ENCODE measurements at places on chromosomes 3 and 15. TPM values are rescaled to one million over a fixed set of nuclear protein-coding genes. Genes with fewer than 3 reads are reported as not detected.
A peak's percentile ranks its signal among the peaks of the same experiment; 100 is the strongest.

GRCh38 chr3:171986176-171986575, 53.2 kb upstream of the FNDC3B start:
- DNase-seq: no peak

DNA sequence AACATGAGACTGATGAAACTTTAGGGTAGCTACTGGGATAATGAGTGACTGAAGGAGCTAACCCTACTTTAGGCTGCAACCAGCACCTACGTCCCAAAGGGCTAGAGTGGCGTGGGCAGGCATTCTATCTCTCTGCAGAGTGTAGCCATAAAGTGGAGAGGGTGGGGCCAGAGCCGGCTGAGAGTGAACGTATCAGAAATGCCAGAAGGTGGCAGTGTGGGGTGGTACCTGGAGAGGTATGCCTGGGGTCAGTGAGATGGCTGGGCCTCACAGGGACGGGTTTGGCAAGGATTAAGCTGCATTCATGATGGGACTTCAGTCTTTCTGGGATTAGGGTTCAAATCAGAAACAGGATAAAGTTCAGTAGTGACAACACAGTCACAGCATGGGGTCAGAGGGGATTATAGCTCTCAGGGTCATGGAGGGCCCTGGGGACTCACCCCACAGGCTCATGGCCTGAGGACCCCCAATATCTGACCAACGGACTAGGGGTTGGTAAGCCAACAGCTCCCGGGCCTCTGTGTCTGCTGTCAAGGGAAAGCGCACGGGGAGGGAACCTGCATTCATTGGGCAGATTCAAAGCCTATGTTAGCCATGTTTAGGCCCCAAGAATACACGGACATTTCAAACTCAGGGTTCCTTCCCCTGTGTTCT, 86.5 kb upstream of the FOXB1 start:
- peak; percentile 26 for DNase-seq

- no peak for DNase-seq
These were observed 11.1 kb downstream of the TFG start for GRCh38 chr3:100720426-100720825.

GRCh38 chr15:69280783-69281182, 17.9 kb upstream of the PAQR5 start:
- DNase-seq: no peak

- DNase-seq: no peak
These were observed 17.1 kb downstream of the LDHAL6B start for GRCh38 chr15:59223736-59224135.

GRCh38 chr3:54987719-54988118, 59.9 kb upstream of the LRTM1 start:
- DNase-seq: no peak

DNA sequence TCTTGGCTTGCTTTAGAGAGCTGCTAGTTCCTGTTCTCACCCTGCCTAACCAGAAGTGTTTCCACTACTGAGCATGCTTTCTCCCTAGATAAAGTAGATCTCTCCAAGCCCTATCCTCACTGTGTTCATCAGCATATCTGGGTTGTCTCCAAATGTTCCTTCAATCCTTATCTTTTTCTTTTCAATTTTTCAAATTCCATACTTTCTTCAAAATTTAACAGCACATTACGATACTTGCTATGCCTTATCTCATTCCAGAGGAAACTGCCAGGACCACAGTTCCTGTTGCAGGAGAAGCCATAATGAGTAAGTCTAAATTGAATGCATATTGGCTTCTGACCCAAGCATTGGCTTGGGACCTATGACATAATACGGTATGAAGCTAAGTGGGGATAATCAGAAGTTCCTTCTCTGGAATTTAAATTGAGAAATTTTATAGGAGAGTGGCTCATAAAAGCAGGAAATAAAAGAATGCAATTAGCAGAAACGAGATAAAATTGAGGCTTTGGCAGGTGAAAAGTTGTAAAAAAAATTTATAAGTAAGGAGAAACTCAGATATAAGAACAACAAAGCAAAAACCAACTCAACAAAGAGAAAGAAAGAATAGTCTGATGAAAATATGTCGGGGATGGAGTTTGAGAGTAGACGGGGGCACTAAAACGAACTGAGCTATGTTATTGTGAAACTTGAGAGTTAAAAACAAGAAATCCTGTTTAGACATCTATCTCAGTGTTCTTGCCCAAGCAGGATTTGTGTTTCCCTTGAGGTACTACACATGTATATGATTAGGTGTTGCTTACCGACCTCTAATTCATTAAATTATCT, 631.7 kb upstream of the CCDC54 start:
- no peak for DNase-seq

GRCh38 chr15:85692873-85693272, 101.9 kb downstream of the KLHL25 start:
- DNase-seq: no peak

GRCh38 chr3:152282813-152283212, 14.1 kb downstream of the MBNL1 start:
- no peak for DNase-seq

- no peak for DNase-seq
These were observed 34.6 kb upstream of the FGD5 start for GRCh38 chr3:14784087-14784681.

GRCh38 chr3:128245460-128245859, 92.2 kb downstream of the EEFSEC start:
- DNase-seq: no peak

GRCh38 chr3:172903642-172904320, 153.3 kb downstream of the ECT2 start:
- DNase-seq: peak; percentile 47

DNA sequence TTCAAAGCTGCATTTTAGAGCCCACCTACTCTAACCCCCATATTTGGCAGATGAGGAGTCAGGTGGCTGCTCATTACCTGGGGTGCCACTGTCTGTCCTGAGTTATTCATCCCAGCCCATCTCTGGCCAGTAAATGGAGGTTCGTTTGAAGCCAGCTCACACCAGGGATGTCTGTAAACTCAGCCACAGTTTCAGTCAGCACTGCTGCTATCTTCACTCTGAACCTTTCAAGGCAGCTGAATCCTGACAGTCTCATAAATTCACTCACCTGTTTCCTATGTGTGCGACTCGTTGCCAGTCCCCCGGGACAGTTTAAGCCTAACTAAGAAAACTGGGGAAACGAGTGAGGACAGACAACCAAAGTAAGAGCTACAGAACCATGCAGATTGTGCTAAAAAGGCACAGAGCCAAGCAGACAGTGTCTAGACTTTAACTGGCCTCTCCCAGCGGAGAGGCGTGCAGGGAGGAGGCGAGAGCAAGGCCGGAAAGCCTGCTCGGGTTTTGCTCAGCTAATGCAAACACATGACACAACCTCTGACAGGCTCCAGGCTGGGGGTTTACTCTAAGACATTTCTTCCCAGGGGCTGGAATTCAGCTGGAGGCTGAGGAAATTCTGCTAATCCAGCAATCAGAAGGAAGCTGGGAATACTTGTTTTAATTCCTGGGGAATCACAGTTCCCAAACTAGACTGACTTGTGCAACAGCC, 12.0 kb downstream of the FSTL1 start:
- peak; percentile 65 for DNase-seq

DNA sequence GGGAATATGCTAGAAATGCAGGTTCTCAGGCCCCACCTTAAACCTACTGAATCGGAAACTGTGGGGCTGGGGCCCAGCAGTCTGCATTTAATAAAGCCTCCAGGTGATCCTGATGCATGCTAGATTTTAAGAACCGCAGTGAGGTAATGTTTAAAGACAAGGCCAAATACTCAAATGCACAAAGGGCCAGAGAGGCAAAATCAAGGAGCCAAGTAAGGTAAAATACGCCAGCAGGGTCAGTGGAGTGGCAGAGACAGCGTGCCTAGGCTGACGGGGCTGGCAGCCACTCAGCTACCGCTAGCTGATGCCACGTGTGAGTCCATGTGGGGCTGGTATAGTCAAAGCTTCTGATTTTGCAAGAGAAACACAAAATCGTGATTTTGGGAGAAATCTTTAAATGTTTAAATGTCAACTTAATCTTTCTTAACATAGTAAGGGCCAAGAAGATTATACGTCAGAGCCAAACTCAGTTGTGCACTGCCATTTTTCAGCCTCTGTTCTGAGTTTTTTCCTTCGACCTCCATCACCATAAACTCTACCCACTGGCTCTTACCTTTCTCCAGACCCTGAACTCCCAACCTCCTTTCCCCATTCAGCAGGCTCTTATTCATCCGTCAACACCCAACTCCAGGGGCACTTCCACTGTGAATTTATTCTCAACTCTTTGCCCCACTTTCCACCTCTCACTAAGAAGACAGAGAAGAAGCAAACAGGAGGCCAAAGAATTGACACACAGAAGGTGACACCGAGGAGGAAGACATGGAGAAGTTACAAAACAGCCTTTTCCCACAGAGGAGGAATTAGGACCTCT, 136.6 kb upstream of the RAD18 start:
- no peak for DNase-seq

GRCh38 chr3:119099785-119100184, 46.2 kb upstream of the TEX55 start:
- DNase-seq: no peak

DNA sequence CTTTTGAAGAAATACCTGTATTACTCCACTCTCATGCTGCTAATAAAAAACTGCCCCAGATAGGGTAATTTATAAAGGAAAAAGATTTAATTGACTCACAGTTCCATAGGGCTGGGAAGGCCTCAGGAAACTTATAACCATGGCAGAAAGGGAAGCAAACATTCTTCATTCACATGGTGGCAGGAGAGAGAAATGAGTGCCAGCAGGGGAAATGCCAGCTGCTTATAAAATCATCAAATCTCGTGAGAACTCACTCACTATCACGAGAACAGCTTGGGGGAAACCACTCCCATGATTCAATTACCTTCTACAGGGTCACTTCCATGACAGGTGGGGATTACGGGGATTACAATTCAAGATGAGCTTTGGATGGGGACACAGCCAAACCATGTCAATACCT, 18.7 kb downstream of the MFSD1 start:
- DNase-seq: no peak

GRCh38 chr15:26697913-26698312, 75.0 kb downstream of the GABRB3 start:
- no peak for DNase-seq

The CD86 gene
- 4.4 TPM for total RNA-seq

The NANOGP8 gene
- total RNA-seq: not detected

The PIK3R4 gene
- total RNA-seq: 13.9 TPM

The FBN1 gene
- total RNA-seq: 27.6 TPM

The TMEM108 gene
- 0.52 TPM for total RNA-seq

The CHRNA5 gene
- 4.4 TPM for total RNA-seq

The ATP10A gene
- 1.2 TPM for total RNA-seq
